ENCODE measurements at places on chromosomes 4 and X.

GRCh38 chr4:69731847-69732246 is 28.6 kb downstream of the SULT1B1 start:
- DNase-seq: no peak

DNA sequence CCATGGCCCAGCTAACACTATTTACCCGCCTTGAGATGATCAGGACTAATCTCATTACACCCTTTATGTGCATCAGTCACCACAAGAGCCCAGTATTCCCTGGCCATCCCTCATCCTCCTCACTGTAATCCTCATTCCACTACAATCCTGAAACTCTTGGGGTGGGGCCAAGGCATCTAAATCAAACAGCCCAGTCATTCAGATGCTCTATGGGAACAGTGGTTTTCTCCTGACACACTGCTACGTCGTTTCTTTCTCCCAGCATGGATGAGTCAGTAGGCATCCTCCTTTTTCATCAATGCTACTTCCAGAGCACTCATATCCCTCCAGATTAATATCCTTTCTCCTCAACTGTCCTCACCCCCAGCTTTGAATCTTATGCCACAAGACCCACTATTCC is 5.6 kb downstream of the SDAD1 start:
- DNase-seq: no peak

DNA sequence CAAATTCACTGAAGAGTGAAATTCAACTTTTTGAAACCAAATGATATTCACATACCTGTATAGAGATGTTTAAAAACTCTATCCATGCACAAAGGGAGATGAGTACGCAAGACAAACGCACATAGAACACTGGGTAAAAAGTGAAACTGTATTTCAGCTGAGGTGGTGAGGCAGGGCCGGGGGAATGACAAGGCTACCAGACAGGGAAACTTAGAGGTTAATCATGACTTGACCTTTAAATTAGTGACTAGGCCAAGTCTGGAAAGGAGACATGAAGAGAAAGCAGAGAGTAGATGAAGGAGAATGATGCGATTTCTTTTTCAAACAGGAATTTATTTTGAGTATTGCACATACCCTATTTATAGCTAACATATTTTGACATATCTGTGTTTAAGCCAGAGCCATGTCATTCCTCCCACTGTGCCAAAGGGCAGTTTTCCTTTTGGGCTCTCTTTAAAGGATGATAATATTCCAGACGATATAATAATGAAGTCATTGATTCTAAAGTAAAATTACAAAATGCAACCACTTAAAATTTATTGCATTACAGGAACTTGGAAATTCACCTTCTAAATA is 49.4 kb downstream of the ARHGEF6 start:
- no peak for DNase-seq

- DNase-seq: no peak
Measured at GRCh38 chr4:125121581-125121980, 193.2 kb upstream of the FAT4 start.

- DNase-seq: no peak
Measured at GRCh38 chr4:147747787-147748454, 16.0 kb downstream of the ARHGAP10 start.

DNA sequence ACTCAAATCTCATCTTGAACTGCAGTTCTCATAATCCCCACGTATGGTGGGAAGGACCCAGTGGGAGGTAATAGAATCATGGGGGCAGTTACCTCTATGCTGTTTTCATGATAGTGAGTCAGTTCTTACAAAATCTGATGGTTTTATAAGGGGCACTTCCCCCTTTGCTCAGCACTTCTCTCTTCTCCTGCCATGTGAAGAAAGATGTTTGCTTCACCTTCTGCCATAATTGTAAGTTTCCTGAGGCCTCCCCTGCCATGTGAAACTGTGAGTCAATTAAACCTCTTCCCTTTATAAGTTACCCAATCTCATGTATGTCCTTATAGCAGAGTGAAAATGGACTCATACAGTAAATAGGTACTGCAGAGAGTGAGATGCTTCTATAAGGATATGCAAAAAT is 1050.6 kb upstream of the GRIA3 start:
- no peak for DNase-seq

- no peak for DNase-seq
Measured at GRCh38 chr4:82500435-82501153, 61.2 kb downstream of the TMEM150C start.

Data from RPMI8226 (cell line).